ENCODE measurements at places on chromosomes 4 and X. TPM values are rescaled to one million over a fixed set of nuclear protein-coding genes. Genes with fewer than 3 reads are reported as not detected.

Gene ERCC6L
- 13.1 TPM for total RNA-seq

Gene SMARCA1
- total RNA-seq, result 0.40 TPM

DNA sequence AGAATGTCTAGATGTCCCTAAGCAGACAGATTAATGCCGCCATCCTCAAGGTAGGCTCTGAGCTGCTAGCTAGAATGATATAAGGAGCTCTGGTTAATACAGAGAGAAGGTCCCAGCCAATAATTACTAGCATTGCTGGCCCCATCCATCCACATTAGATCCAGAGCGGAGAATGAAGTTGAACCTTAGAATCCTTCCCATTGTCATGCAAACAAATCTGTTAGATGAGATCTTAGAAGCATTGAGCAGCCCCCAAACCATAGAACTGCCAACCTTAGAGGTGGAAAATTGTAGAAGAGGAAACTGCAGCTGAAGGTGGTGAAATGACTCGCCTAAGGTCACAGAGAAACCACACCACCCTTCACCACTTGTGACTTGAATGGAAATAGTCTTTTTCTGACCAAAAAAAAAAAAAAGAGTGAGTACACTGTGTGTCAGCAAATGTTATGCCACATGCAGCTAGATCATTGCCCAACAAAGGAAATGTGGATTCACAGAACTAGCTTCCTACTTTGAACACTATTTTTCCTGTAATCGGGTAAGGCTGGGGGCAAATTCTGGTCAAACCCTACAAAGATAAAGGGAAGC is 162.1 kb downstream of the SMIM20 start:
- DNase-seq, result peak; percentile 61

DNA sequence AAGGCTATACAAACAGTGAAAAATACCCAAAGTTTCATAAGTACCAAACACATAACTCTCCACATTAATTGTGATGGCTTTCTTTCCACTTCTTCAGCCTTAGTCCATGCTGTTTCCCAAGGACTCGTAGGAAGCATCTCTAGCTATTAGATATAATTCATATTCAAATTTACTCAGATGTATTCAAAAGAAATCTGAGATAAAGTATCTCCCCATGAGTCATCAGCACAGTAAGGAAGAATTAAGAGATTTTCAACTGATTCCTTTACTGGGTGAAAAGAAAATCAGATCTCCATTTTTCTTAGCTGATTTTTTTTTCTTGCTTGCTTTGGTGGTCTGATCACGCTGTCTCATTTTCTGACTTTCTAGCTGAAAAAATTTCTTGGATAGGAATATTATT is 71.7 kb downstream of the MID1 start:
- DNase-seq, result no peak

DNA sequence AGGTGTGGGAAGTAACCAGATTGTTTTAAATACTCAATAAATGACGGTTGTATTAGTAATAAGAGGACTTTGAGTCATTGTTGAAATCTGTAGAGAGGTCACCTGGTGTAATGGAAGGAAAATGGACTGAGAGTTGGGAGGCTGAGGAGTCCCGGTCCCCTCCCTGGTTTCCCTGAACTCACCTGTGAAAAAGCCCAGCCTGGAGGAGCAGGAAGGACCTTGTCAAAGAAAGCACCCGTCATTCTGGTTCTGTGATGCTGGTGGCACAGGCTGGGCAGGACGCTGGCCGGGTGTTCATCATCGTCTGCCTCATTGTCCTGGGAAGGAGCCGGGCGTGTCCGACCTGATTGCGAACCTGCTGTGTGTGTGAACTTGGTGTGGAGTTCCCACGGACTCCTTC is 70.8 kb downstream of the SORCS2 start:
- no peak for DNase-seq

DNA sequence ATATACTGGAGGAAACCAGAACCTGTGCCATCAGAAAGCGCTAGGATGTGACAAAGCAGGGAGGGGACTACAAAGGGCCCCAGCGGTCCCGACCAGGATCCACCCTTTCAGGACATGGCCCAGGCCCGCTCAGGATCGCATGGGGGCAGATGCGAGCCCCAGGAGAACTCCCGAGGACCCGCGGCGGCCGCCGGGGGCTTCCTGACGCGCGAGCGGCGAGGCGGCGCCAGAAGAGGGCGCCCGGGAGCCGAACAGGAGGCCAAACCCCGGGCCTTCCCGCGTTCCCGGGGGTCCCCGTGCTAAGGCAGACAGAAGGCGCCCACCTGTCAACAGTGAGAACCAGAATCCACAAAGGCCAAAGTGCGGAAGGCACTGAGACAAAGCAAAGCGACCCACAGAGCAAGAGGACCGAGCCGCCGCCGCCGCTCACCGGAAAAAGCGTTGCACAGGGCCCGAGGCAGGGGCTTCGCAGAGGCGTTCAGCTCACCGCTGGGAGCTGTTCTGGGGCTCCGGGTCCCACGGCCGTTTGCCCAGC is 7.3 kb upstream of the OPN1LW start:
- DNase-seq, result peak; percentile 77

DNA sequence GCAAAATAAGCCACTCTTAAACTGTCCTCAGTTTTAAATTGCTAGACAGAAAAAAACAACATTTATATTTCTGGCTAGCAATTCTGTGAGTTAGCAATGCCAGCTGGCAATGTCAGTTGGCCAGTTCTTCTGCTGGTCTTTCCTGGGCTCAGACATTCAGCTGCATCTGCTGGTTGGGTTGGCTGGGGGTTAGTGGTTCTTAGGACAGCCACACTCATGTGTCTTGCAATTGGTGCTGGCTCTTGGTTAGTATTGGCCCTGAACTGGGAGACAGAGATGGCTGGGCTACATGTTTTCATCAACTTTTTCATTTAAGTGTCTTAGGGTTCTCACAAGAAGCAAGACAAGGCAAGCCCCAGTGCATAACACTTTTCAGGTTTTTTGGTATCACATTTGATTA is 48.0 kb upstream of the PDLIM5 start:
- DNase-seq, result no peak

- no peak for DNase-seq
Measured at GRCh38 chrX:77510007-77510406, 62.8 kb downstream of the FGF16 start.

- no peak for DNase-seq
Measured at GRCh38 chr4:182653596-182653995, 263.6 kb downstream of the DCTD start.

GRCh38 chrX:19064175-19064574 is 58.1 kb downstream of the ADGRG2 start:
- DNase-seq, result no peak

DNA sequence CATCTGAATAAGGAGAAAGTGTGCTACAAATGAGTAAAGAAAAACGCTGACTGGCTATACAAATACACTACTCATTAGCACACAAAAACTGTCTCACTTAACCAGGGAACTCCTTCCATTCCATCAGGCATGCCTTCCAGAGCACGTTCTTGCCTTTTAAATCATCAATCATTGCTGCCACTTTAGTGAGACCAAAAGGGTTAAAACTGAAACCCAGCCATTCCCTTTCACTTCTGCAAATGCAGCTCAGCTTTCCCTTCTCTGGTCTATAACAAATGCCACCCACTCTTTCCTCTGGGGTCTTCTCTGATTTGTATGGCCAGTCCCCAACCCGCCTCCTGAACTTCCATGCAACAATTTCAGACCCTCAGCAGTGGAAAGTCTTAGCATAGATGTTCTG is 231.5 kb downstream of the TRIML1 start:
- no peak for DNase-seq

- DNase-seq, result no peak
Measured at GRCh38 chr4:61143461-61143860, 56.7 kb upstream of the ADGRL3 start.
